ENCODE measurements at places on chromosomes 4 and X.

DNA sequence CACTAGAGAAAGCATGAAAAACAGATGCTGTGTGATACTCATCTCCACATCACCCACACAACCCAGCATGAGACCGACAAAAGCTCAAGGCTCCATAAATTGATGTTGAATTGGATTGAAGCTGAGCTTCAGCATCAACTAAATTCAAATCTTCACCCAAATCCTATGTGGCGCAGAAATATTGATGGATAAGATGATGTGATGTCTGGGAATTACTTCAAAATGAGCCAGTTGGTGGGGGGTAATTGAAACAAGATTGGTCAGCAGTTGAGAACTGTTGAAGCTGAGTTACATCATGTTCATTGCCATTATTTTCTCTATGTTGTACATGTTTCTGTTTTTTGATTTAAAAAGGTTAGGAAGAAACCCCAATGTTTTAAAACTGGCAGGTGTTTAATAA lies 166.5 kb upstream of the STS start:
- no peak for DNase-seq

DNA sequence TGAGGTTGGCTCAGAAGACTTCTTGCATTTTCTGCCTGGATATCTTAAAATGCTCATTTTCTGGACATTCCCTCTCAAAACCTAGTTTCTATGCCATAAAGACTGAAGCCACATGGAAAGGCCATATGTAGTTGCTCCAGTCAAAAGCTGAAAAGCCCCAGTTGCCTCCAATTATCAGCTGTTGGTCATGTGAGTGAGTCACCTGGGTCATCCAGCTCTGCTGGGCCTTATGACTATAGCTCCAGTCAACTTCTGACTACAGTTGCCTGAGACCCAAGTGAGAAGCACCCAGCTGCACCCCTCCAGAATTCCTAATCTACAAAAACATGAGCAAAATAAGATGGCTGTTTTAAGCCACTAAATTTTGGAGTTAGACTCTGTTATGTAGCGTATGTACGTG lies 41.9 kb downstream of the HELQ start:
- no peak for DNase-seq

- no peak for DNase-seq
Observed at GRCh38 chr4:7774301-7775294, 165.1 kb downstream of the AFAP1 start.

DNA sequence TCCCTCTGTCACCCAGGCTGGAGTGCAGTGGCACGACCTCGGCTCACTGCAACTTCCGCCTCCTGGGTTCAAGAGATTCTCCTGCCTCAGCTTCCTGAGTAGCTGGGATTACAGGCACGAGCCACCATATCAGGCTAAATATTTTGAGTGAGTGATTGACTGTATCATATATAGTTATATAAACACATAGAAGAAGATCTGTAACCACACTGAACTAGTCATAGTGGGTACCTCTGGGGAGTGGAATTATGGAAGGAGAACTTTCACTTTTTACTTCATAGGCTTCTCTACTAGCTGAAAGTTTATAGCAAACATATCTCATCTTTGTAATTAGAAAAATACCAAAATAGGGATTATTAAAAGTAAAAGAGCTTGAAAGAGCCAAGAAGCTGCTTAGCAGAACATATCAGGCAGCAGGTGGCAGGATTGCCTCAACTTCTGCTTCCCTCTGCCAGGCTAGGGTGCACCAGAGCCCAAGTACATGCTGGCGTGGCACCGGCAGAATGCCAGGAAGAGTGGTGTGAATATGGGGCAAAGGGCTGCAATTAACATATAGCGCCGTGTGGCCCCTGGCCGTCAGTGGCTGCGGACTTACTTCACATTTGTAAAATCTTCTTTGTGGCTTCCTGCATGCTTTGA lies 39.5 kb upstream of the CD40LG start:
- no peak for DNase-seq

- DNase-seq = no peak
Observed at GRCh38 chrX:111505783-111506182, 5.7 kb upstream of the SERTM2 start.

- DNase-seq = no peak
Observed at GRCh38 chrX:30373479-30373878, 64.3 kb upstream of the NR0B1 start.

DNA sequence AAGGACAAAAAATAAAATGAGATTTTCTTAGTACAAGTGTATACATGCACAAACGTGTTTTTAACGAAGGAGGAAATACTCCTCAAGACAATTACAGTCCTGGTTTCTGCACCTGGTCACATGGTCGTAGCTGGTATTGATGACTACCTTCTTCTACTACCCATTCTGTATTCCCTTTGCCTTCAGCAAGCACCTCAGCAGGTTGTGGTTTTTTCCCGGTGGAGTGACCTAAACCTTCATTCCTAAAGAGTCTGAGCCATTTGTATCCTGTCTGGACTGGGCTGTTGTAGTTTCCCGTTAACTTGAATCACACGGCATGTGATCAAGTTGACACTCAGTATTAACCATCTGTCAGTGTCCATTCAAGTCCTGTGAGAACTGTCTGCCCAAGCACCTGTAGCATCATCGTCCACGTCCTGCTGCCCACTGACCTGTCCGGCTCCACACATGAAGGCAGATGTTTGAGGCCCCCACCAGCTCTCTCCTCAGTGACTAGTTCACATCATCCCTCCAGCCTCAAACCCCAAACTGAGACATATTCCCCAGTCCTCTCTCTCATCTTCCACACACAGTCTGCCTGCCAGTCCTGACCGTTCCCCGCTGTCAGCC lies 31.1 kb upstream of the TBC1D14 start:
- no peak for DNase-seq

GRCh38 chr4:41930139-41930831 lies 4.9 kb upstream of the TMEM33 start:
- no peak for DNase-seq
